AG09309 (cell line): ENCODE measurements at places on chromosomes 5 and 9.

DNA sequence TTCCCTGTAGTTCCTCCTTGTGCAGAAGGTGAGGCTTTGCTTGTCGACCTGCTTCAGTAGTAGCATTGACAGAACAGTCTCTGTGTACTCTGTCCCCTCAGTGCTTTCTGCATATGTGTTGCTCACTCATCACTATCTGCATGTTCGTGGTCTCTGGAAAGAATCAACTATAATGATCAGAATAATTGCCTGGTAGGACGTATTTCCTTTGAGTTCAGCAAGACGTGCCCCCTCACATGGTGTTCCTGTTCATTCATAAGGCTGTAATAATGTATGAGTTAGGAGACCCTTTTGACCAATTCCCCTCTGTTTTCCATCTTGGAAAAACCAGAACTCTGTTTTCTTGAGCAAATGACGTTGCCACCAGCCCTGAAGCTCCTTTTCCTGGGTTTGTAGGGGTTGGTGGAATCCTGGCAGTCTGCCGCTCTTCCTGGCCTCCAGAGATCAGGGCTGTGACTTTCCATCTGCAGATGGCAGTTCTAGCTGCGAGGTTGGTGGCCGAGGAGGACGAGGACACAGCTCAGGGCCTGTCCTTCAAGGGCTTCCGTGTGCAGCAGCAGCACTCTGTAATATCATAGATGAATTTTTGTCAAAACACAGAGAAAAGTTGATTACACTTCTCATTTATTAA is 61.9 kb downstream of the EXOSC2 start:
- no peak for DNase-seq

- no peak for DNase-seq
These were observed 48.2 kb upstream of the RPL26L1 start for GRCh38 chr5:172910828-172911627.

DNA sequence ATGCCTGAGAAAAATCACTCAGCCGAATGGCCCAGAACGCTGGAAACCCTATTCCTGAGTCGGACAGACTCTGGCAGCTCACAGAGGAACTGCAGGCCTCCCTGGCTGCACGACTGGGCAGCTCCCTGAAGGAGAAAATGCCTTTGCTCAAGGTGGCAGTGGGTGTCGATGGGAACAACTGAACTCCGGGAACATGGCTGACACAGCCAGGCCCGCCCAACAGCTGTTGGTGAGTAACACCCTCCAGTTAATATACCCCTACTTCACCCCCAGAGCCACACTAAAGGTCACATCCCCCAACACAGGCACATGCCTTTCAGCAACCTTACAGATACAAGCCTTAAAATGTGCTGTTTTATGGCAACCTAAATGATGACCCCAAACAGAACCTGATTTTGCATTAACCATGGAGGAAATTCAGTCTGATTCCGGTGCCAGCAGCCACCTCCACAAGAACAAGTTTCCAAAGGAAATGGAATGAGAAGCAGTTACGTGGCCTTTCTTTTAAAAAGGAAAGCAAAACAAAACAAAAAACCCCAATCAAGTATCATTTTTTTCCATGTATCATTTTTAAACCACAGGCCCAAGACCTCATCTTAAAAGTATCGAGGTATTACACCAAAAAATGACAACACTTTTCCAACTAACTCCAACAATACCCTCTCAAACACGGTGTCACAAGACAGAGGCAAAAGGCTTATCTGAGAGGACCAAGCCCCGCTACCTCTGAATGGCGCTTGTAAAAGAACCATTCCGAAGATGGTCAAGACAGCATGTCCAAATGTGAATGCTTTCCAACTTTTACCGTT is 3.1 kb downstream of the KLF9 start:
- no peak for DNase-seq

- no peak for DNase-seq
These were observed 2.2 kb upstream of the ALDH1A1 start for GRCh38 chr9:72955126-72955455.

DNA sequence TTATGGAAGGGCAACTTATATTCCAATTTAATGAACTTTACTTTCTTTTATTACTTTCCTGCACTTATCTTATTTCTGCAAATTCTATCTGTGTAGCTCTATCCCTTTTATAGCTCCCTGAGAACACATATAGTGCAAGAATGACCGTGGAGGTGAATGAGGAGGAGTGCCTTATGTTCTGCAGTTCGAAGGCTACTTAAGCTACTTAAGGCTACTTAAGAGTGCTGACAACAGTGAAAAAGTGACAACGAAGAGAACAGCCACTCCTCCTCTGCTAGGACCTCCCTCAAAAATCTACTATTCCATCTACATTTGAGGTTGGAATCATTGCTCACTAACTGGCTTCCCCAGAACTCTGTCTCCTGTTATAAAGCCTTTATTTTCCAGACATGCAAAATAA is 1365.7 kb upstream of the C9orf72 start:
- DNase-seq: no peak

GRCh38 chr9:113481176-113481787 is 17.8 kb downstream of the RGS3 start:
- no peak for DNase-seq

DNA sequence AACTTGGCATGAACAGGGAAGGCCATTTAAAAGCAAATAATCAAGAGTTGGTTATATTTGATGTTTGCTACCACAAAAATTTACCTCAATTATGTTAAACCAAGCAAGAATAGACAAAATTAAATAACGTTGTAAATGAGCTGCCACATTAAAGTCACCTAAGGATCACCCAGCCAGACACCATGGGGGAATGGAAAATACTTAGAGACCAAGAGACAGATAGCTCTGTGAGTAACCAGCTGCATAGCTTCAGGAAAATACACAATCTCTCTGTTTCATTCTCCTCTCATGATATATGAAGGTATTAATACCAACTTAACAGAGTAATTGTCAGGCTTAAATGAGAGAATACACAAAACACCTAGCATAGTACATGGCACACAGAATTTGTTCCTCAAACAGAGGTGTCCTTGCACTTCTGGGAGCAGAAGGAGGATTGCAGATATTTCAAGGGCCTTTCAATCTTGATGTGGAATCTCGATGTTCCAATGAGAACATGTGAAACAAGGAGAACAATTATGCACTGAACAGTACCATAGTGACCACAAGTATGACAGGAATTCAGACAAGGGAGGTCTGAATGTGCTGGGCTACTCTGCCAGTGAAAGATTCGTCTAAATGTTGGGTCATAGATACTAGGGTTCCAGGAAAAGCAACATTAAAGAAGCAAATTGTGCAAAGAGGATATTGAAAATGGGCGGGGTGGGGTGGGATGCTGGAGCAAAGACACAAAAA is 18.6 kb downstream of the JAKMIP2 start:
- DNase-seq: peak; percentile 11

- peak; percentile 85 for DNase-seq
These were observed 12.4 kb upstream of the CXXC5 start for GRCh38 chr5:139635606-139636206.

DNA sequence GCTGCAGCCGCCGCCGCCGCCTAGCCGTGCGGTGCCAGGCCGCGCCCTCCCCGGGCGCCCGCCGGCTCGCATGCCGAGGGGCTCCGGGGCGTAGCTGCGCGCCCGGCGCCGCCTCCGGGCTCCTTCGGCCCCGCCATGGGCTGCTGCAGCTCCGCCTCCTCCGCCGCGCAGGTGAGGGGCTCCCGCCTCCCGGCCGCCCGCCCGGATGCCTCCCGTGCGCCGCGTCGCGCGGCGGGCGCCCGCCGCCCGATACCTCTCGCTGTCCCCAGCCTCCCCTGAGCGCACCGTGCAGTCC is 230 bp downstream of the SLC44A1 start:
- DNase-seq: no peak

- DNase-seq: no peak
These were observed 144.8 kb downstream of the BRINP1 start for GRCh38 chr9:119224431-119224830.

GRCh38 chr5:173303878-173304590 is 24.2 kb downstream of the STC2 start:
- no peak for DNase-seq

GRCh38 chr9:132221941-132222340 is 60.1 kb downstream of the NTNG2 start:
- no peak for DNase-seq

- peak; percentile 54 for DNase-seq
These were observed at the start of gene PTGR1 for GRCh38 chr9:111599092-111599954. Gene PTGR1, minus strand, starts transcription at chr9:111599647. Its CDS starts 2,225 bp downstream, at chr9:111597422.

DNA sequence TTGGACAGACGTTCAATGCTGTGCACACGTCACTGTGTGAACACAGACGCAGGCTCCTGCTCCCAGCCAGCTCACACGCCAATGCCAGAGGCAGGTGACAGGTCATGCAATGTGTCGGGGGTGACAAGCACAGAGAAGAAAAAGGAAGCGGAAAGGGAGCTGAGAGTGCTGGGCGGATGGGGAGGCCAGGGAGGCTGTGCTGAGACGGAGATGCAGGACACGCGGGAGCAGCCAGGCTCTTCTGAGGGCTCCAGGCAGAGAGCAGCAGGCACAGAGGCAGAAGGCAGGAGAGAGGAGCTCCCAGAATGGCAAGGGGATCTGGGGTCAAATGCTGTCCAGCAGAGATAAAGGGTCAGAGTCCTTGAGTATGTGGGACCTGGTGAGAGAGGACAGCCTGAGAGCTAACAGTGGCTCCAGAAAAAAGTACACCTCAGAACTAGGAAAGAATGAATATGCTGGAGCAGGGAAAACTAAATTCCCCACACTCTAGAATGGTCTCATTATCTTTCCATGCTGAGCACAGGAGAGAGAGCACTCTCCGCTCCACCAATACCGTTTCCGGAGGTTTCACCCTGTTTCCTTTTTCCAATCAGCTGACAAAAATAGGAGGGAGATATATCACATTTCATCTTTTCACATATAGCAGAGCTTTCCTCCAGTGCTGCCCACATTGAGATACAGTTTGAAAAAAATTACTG is 32.8 kb upstream of the NSMF start:
- DNase-seq: no peak

DNA sequence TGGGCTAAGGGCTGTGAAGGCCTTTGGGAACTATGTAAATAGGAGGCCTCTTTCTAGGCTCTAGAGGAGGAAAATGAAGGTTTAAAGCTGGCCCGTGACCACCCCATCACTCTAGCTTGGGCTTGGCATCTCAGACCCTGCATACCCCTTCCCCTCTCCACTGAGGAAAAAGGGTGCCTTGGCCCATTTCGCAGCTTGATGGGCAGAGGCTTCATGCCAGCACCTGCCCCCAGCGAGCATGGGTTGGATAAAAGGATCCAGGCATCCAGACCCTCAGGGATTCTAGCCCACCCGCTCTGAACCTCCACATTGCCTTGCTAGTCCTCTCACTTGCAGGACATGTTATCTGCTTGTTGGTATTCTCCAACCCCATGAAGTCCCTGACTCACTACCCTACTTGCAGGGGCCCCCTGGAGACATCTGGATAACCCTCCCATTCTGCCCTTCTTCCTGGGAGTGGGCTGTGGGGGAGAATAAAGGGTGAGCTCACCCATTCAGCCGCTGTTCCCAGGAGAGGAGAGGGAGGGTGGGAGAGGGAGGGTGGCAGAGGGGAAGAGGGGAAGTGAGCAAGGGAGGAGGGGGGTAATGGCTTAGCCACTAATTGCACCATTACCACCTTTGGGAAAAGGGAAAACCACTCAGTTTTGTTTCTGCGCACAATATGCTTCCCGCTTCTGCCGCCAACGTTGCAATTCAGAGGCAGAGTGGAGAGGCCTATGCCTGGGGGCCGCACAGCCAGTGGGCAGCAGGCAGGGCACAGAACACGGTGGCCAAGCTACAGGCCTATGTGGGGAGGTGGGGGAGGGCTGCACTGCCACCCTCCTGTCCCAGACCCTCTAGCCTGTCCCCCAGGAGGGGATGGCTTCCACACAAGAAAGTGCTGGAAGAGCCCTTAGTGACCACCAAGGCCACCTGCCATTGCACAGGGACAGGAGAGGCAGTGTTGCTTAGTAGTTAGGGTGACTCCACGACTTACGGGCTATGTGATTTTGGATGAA is 2.1 kb upstream of the CAMK2A start:
- DNase-seq: no peak

DNA sequence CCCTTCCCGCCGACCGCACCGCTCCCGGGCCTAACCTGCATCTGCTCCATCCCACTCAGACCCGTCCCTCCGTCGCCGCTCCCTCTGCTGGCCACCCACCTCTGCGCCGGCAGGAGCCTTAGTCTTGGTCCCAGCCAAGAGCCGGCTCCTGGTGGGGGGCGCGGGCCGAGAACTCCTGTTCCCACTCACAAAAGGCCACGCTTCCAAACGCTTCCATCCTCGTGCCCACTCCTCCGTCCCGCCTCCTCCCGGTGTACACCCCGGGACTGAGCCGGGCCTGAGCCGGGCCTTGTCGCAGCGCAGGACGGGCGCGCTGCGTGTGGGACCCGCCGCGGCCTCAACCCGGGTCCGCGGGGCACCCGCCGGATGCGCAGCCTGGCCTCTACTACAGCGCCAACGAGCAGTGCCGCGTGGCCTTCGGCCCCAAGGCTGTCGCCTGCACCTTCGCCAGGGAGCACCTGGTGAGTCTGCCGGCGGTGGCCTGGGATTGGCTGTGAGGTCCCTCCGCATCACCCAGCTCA is 7.5 kb downstream of the ADAMTS13 start:
- DNase-seq: no peak

DNA sequence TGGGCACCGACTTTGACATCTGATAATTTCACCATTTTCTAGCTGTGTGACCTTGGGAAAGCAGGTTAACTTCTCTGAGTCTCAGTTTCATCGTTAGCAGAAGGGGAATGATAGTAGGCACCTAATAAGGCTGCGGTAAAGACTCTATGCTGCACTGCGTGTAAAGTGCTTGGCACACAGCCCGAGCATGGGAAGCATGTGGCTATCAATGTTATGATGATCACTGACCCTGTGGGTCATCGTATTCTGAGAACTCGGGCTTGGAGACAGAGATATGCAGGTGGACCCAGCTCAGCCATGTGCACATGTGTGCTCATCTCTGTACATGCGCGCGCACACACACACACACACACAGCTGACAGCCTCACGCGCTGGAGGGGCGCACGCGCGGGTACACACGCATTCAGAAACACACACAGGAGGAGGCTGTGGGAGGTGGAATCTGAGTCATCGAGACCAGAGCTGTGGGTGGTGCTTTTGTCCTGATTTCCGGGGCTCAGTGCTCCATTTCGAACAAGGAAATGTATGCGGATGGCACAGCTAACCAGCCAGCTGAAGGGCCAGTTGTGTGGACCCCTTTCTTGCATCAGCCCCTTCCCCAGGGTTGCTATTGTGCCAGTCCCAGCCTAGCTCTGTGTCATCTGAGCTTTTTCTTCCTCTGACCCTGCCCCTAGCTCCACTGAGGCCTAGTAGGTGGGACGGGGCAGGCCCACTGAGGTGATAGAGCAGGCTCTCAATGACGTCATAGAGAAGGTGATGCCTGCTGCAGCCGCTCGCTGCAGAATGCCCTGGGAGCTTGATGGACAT is 11.1 kb upstream of the ARAP3 start:
- no peak for DNase-seq

- DNase-seq: no peak
These were observed 44.1 kb upstream of the ITGA2 start for GRCh38 chr5:52945040-52945439.
